Stimulated activated naive B cell treated with anti-CD40 and anti-IgM and Interleukin-4, amounts not matched to agents 10 μg/mL and 1 μg/mL and 100 μg/mL, for 72 hours (primary cell): ENCODE measurements at places on chromosomes 16 and 17.
A peak's percentile ranks its signal among the peaks of the same experiment; 100 is the strongest.

DNA sequence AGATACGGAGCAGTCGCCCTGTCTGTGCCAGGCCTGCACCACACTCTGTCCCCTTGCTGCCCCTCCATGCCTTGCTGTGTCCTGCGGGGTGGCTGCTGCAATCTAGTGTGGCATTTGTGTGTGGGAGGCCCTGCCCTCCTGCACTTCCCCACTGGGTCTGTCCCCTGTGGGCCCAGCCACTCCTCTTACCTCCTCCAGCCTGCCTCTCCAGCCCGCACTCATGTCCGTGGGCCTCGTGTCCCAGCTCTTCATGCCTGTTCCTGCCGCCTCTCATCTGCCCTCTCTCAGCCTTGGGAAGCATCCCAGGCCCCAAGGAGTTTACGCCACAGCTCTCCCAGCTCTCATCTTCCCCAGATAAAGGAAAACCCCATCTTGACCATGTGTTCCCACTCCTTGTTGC lies 26.6 kb downstream of the CRAMP1 start:
- no peak for DNase-seq

- no peak for DNase-seq
Measured at GRCh38 chr16:79124016-79124756, 476.4 kb downstream of the MAF start.

GRCh38 chr17:8118769-8119580 lies 661 bp upstream of the ALOXE3 start:
- peak; percentile 79 for DNase-seq

- DNase-seq, result no peak
Measured at GRCh38 chr17:78322858-78323455, 36.9 kb downstream of the SOCS3 start.

DNA sequence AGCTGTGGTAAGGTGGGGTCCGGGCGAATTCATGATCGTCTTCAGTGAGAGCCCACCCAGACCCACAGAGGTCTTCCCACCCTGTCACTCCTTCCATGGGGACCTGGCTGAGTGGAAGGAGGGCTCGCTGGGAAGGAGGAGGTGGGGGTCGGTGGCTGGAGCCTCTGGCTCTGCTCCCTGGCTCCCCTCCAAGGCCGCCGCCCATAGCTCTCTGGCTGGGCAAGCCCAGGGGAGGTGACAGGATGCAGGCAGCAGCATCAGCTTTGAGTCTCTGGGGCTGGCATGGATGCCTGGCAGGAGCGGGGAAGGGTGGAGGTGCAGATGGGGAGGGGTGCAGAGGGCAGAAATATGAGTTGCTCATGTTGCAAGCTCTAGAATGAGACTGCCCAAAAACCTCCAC lies 147.0 kb downstream of the ENGASE start:
- no peak for DNase-seq

DNA sequence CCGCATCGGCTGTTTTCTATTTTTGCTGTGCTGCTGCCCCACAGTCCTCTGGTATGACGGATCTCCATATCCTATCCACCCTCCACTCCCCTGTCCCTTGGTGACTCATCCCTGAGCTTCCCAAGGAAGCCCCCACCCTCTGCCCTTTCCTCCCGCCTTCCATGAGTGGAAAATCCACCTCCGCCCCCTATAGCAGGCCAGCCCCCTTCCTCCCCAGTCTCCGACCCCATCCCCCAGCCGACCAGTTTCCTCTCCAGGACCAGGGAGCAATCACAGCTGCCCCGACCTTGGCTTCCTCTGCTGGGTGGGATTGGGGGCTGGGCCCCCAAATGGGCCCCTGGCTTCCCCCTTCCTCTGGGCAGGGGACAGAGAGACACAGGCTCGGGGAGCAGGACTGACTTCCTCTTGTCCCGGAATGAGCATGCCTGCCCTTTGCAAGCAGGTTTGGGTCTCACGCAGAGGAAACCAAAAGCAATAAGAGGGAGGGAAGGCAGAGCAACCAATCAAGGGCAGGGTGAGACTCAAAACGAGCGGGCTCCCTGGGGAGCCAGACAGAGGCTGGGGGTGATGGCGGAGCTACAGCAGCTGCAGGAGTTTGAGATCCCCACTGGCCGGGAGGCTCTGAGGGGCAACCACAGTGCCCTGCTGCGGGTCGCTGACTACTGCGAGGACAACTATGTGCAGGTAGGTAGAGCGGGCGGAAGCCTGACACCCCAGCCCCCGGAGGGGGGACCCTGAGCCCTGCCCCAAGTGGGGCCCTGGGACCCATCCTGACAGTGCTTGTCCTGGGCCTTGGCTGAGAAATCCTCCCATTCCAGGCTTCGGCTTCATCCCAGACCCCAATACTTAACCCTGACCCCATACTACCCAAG lies at the start of the genes ABI3 and GNGT2:
TSS of gene ABI3 (plus strand) at position 550 of the 872 bp plus-strand sequence. CDS start at position 568, 18 bp downstream.
TSS of gene GNGT2 (minus strand) at position 417 of the 872 bp plus-strand sequence. CDS start 3,152 bp downstream, outside the sequence.
- peak; percentile 79 for DNase-seq
